ENCODE measurements at places on chromosomes 7 and 10.

GRCh38 chr10:122062831-122063674, 74.1 kb downstream of the TACC2 start:
- no peak for DNase-seq

- DNase-seq = no peak
These were observed 117.5 kb downstream of the PARD3 start for GRCh38 chr10:34697351-34698247.

- DNase-seq = no peak
These were observed 6.7 kb upstream of the SCRN1 start for GRCh38 chr7:29996321-29996720.

DNA sequence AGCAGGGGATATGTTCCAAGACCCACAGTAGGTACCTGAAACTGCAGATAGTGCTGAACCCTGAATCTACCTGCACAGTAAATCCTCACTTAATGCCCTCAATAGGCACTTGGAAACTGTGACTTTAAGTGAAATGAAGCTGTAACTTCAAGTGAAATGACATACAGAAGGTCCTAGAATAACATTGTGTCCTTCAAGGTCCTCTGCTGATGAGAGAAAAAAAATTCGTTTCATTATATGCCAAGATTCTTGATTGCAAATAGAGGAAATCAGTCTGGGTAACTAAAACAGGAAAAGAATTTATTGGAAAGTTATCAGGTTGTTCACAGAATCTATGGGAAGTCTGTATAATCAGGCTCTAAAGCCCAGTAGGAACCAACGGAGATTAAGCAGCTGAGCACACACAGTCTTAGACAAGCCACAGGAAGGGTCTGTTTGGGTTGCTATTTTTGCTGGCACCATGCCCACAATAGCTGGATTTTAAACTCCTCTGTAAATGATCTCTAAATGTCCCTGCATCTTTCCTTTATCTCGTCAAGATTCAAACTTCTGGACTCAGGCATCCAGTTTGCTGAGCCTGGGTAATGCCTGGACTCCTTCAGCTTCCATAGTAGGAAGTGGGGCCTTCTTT, 57.5 kb downstream of the EXOC4 start:
- DNase-seq = no peak

DNA sequence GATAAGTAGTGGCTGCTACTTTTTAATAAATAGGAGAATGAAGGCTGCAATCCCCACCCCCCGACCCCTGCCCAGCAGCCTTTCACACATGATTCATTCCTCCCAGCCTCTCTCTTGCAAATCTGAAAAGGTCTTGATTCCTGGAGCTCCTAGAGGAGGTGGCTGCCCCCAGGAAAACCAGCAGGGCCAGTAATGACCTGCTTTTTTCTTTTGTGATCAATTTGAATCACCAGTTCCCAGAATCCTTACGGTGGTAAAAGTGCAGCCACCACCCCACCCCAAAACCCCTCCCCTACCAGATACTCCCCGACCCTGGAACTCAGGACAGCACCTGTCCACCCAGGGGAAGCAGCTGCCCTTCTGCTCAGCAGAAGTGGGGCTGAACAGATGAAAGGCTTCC, 108.9 kb downstream of the C10orf105 start:
- DNase-seq = no peak

GRCh38 chr10:80460399-80461207, 6.5 kb downstream of the TSPAN14 start:
- DNase-seq = no peak

DNA sequence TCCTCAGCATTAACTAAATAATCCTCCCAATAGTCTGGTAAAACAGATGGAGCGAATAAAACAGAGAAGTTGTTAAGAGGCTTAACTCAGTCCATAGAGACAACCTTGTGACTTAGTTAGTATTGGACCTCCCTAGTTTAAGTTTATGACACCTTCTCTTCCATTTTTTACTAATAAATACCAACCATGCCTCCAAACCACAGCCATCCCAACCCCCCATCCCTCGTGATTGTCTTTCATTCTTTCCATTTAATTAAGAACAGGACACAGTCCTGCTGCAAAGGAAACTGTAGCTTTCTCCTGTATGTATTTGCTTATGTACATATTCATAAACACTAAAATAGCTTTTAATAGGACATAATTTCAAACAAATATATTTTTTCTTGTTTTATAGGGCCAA, 238.2 kb downstream of the SEMA3D start:
- DNase-seq = no peak

DNA sequence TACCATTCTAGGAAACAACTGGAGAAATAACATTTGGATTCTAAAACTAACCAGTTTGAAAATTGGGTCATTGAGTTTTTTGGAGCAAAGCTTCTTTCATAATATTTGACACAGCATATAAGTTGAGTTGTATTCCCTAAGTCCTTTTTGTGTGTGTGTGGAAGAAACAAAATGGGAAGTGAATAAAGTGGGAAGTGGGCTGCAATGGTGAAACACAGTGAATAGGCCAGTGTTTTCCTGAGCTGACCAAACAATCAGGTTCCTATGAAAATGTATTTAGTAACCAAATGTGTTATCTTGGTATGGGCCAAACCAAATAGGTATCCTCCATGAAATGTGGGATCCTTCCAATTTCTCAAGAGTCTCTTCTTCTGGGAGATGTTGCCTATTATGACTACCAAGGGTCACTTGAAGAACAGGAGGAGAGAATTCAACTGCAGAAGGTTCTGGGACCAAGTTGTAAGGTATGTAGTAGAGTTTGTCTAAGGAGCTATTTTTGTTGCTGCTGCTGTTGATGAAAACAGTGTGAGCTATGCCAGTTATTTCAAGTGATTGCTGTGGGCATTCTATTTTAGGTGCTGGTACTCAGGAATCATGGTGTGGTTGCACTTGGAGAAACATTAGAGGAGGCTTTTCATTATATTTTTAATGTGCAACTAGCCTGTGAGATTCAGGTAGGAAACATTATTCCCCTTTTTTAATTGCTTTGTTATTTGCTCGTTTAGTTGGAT, 88.3 kb upstream of the MXI1 start:
- DNase-seq = no peak

DNA sequence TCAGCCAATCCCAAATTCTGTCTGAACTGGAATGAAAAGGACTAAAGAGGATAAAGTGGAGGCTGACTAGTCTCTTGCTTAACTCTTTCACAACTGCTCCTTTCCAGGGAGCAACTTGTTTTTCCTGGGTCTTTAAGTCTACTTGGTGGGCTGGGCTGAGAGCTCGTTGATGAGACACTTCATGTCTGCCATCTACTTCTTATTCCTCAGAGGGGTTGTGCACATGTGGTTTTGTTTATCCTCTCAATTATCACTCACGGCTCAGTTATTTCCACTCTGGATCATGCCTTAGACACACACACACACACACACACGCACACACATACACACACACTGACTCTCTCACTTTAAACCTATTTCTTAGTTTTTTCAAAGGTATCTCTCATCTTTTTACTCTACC, 298.6 kb upstream of the MTPN start:
- no peak for DNase-seq

- no peak for DNase-seq
These were observed 506.3 kb downstream of the CALN1 start for GRCh38 chr7:71905821-71906220.

DNA sequence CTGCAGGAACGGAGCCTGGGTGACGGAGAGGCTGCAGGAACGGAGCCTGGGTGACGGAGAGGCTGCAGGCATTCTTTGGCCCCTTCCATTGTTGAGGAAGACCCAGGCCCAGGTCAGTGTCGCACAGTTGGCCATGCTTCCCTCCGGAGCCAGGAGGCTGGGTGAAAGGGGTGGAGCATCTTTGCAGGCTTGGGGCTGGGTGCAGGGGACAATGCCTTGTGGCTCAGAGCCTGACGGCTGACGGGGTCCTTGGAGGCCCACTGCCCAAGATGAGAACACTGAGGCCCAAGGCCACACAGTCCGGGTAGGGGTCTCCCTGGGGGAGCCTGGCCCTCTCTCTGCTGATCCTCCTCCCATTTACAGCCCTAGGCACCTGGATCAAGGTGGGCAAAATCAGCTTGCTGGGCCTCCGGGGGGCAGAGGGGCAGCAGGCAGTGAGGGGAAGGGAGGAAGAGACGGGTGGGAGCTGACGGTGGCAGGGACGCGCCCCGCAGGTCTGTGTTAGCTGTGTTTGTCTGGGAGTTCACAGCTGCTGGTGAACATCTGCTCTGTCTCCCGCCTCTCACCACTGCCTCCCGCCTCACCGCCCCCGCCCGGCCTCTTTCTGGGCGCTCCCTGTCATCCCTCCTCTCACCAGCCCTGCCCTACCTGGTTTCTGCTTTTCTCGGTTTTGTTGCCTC, 30.6 kb upstream of the PCBD1 start:
- DNase-seq = no peak

DNA sequence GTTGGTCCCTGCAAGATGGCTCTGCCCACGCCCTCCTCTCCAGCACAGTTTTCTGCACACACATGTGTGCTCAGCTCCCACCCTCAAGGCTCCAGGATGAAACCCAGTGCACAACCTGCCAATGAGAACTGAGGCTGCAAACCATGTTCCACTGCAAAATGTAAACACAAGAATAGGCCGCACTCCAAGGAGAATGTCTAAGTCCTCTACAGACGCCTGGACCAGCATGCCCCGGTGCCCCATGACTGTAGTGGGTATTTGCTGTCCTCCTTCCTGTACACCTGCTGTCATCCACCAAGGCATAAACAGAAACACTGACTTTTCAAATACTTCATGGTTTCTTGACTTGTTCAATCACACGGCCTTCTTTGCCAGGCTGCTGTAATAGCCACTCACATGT, 72.6 kb downstream of the COBL start:
- no peak for DNase-seq

GRCh38 chr10:64363687-64364086, 842.5 kb downstream of the REEP3 start:
- no peak for DNase-seq

DNA sequence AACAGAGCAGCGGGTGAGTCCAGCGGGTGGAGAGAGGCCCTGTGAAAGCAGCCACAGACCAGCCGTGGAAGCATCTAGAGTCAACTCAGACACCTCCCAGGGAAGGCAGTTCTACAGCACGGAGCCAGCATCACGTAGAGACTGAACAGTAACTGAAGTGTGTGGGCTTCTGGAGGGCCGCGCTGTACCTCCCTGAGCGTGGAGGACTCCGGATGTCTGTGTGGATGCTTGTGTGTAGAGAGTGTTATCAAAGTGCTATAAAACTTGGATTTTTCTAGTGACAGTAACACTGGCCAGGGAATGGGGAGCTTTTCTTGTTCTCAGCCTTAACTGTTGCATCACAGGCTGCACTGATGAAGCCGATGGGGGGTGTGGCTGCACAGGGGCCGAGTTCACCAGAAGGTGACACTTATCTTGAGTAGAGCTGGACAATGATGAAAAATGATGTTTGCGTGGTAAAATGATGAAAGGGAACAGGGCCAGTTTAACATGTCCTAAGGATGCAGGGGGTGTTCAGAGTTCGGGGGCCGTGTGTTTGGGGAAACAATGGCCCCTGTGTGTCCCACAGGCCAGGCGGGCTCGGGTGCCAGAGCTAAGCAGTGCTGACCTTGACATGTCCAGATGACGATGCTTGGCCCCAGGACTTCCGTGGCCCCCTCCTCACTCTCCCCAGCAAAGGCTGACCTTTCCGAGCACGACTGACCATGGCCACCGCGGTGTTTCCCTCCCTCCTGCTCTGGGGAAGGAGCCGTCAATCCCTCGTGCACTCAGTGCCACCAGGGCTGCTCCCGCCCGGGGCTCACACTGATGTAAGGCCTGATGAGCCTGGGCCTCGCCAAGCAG, 21.9 kb downstream of the MNX1 start:
- DNase-seq = no peak

GRCh38 chr7:80767654-80768053, 129.2 kb downstream of the CD36 start:
- DNase-seq = no peak

DNA sequence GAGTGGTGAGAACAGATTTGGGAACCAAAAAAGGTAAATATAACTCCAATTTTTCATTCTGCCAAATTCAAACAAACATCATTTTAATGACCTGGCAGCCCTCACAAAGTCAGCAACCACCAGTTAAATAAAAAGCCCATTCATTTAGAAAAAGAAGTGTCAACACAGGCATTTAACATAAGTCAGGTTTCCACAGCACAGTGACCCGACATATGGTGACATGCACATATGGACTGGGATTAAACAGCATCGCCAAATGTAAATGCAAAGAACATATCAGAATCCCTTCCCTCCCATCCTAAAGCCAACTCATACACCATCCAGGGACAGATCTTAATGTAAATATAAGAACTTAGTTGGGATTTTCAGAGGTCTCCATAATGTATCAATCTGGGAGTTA, 293.2 kb downstream of the FGFR2 start:
- DNase-seq = no peak

DNA sequence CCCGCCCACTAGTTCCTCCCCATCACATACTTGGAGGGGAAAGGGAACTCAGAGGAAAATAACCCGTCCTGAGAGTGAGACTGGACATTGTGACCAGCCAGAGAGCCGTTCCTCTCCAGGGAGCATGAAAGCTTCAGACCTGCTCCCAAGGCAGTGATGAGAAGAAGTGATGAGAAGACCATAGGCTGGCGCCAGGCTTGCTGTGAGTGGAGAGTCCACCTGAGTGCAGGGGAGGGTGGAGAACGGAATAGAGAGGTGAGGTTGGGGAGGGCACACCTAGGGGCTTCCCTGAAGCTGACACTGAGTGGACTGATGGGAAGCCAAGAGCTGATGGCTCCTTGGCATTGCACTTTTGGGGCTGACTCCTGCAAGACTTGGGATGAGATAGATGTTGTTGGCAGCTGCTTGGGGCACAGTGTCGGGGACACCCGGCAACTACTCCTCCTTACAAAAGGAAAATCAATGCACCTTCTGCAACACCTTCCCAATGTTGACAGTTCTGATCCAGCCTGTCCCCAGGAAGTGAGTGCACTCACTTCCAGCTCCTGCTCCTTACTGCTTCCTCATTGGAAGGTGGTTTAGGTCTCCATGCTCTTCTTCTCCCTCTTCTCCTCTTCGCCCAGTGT, 79.4 kb downstream of the EMX2 start:
- no peak for DNase-seq

DNA sequence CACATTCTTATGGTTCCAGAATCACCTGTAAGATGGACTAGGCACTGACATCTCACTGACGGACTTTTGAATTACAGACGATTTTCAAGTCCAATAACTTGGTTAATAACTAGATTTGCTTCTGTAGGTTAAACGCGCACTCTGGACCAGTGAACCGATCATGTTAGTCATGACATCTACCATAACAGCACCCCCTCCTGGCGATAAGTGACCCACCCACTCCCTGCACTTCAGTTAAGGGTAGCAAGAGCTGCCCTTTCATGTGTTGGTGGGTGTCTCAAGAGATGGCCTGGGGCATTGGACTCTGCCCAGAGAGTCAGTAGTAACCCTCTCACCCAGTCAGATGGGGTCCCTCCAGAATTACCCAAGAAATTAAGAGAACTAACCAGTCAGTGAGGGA, 12.9 kb downstream of the GRM8 start:
- DNase-seq = peak; percentile 8

GRCh38 chr7:129889133-129889844, 63.5 kb downstream of the UBE2H start:
- DNase-seq = no peak
